Stimulated activated CD8-positive, alpha-beta memory T cell treated with anti-CD3 and anti-CD28 coated beads, Interleukin-15, amount 100 ng/mL, for 4 hours (primary cell): ENCODE measurements at places on chromosomes 6 and 20.

DNA sequence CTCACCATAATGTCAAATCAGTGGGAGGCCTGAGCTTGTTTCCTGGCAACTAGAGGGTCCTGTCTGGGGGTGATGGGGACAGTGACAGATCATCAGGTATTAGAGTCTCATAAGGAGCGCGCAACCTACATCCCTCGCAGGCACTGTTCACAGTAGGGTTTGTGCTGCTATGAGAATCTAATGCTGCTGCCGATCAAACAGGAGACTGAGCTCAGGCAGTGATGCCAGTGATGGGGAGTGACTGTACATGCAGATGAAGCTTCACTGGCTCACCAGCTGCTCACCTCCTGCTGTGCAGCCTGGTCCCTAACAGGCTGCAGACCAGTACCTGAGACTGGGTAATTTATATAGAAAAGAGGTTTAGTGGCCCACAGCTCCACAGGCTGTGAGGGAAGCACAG lies 147.3 kb downstream of the TTLL2 start:
- DNase-seq, result no peak

DNA sequence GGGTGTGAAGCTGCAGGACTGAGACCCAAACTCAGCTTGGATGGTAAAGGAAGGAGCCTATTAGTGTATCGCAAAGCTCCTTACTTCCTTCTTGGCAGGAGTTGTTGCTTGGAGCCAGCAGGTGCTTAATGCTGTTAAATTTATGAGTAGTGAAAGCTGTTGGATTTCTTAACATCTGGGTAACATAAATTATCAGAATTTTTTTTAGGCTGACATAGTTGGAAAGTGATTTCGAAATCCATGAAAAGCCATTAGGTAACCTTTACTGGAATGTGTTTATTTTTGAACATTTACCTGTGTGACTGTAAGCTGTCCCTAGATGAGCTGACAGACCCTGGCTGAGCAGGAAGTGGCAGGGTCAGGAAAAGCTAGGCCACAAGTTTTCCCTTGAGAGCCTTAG lies 470.4 kb upstream of the SLC35B3 start:
- no peak for DNase-seq

DNA sequence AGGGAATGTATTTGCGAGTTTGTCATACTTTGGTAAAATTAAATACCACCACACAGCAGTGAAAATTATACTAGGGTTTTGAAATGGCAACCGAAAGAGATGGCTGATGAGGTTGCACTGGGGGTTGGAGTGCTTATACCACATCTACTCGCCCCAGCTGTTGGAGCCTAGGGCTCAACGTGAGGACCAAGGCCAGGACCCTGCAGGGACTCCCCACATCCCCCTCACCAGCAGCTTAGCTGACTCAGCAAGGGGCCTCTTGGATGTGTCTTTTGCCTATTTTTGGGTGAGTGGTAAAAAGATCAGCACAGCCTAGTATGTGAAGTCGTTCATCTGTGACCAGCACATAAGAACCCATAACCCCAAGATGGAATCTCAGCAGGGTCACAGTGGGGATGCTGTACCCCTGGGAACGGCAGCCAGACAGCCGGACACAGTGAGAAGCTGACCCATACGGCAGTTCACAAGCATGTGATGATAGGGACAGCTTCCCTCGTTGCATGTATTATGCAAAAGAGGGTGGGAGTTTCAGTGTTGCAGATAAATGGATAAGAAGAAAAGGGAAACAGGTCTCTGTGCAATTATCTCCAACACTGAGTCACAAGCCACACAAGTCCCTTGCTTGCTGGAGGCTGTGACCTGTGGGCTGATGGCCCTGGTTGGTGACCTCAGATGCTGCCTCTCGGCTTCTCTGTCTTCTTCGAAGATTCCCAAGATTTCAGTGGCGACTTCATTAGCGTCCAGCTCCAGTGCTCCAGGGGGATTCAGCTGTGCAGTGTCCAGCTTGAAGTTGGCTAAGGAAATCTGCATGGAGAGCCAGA lies 20.9 kb upstream of the SPO11 start:
- no peak for DNase-seq

DNA sequence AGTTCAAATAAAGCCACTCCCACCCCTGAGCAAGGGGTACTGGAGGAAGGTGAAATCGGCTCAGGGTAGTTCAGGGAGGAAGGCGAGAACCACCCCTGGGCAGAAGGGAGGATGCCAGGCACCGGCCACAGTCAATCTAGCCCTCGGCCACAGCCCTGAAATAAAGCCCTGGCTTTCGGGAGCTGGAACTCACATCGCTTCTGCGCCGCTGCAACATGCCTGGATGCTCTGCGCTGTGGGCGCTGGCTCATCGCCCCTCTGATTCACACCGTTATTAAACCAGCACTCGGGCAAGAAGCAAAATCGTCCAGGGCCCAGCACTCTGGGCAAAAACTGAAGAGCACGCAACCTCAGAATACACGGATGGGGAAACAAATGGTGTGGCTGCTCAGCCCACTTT lies 136.9 kb upstream of the RREB1 start:
- DNase-seq, result no peak

- no peak for DNase-seq
Measured at GRCh38 chr6:96089173-96089572, 73.4 kb downstream of the FUT9 start.

- DNase-seq, result no peak
Measured at GRCh38 chr6:87436435-87436834, 28.7 kb downstream of the CFAP206 start.

GRCh38 chr6:122202576-122203137 lies 196.8 kb upstream of the HSF2 start:
- DNase-seq, result no peak
